ENCODE measurements at places on chromosomes 6 and 20. TPM values are rescaled to one million over a fixed set of nuclear protein-coding genes. Genes with fewer than 3 reads are reported as not detected.

Gene MLN
- total RNA-seq: not detected

Gene IRAK1BP1
- total RNA-seq: 3.2 TPM

Gene SUMO4
- total RNA-seq: 1.2 TPM

DNA sequence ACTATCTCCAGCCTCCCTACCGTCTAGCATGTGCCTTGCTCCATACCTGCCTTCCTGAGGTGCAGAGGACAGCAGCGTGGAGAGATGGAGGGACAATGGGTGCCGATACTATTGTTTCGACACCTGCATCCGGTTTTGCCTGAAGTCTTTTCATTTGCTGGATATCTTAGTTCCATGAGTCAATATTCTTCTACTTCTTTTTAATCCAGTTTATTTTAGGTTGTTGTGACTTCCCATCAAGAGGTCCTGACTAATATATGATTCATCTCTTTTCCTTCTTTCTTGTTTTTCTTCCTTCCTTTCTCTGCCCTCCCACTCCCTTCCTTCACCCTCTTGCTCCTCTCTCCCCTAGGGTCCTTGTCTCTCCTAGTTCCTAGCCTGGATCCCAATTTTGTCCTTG, 91.4 kb downstream of the CDH26 start:
- peak; percentile 79 for DNase-seq

- DNase-seq: no peak
Measured at GRCh38 chr6:170083236-170084051, 207.4 kb downstream of the DLL1 start.

DNA sequence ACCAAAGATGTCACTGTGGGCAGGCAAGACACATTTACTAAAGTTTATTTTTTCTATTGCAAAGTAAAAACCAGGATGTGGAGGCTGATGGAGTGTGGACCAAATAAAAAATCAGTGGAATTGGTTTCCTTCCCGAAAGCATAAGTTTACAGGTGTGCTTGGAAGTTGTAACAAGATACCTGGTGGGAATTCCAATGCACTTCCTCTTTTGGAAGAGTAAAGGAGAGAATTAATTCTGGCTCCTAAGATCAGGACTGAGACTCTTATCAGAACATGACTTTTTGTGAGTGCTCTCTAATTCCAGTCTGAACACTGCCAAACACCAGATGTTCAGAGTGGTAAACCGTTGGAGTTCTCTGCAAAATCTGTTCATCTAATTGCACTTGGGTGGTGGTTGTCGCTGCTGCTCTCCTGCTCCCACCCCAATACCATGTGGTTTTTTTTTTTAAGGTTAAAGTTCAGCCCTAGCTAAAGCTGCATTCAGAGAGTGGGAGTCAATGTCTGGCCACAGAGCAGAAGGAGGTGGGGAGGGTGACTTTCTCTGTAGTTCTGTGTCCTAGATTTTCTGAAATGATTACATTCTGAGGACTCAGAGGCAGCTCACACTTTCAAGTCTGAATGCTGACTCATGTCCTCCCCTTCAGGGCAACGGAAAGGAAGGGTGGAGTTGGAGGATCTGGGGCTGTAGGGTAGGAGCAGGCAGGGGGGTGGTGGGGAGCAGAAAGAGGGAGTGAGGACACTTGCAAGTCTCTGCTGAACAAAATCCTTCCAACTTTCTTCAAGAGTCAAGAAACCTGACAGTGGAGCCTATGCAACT, 275.8 kb upstream of the PRDM1 start:
- DNase-seq: peak; percentile 96

GRCh38 chr6:136103763-136104311, 146.3 kb downstream of the MTFR2 start:
- DNase-seq: no peak

DNA sequence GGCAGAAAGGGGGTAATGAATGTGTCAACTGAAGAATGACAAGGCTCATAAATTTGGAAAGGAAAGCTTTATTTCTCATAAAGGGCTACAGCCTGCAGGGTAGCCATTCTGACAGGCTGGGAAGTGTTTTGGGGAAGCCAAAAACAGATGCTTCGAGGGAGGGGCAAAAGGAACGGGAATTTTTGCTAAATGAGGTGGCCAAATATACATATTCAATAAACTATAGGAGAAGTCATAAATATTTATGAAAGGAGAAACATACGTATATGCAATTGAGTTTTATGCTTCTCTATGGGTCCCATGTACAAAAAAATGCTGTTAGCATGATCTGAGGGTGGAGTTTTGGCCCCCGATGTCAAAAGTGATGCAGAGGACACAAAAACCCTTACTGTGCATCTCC, 180.7 kb downstream of the FNDC1 start:
- DNase-seq: no peak

GRCh38 chr6:44233567-44234100, 10.2 kb downstream of the SLC29A1 start:
- DNase-seq: no peak

DNA sequence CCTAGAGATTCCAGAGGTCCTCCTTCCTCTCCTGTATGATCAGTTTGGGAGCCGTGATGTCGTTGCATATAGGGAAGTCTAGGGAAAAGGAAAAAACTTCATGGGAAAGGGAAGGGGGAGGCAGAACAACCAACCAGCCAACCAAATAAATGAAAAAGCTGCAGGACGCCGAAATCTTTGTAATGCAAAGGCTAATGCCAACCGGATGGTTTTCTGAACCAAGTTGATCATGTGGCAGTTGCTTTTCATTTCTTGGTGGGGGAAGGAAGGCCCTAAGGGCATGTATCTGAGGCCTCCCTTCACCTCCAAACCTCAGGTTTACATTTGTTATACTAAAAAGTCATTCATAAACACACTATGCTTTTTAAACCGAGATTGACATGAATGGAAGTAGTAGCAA, 167.2 kb downstream of the ARID1B start:
- no peak for DNase-seq
